Activated CD8-positive, alpha-beta memory T cell treated with anti-CD3 and anti-CD28 coated beads for 24 hours (primary cell): ENCODE measurements at places on chromosomes 16 and 17.

- no peak for DNase-seq
Observed at GRCh38 chr16:12208341-12209035, 232.0 kb downstream of the SNX29 start.

GRCh38 chr17:35510052-35510451, 27.4 kb downstream of the SLFN12L start:
- no peak for DNase-seq

GRCh38 chr16:69893106-69893505, 58.0 kb upstream of the CLEC18A start:
- no peak for DNase-seq

DNA sequence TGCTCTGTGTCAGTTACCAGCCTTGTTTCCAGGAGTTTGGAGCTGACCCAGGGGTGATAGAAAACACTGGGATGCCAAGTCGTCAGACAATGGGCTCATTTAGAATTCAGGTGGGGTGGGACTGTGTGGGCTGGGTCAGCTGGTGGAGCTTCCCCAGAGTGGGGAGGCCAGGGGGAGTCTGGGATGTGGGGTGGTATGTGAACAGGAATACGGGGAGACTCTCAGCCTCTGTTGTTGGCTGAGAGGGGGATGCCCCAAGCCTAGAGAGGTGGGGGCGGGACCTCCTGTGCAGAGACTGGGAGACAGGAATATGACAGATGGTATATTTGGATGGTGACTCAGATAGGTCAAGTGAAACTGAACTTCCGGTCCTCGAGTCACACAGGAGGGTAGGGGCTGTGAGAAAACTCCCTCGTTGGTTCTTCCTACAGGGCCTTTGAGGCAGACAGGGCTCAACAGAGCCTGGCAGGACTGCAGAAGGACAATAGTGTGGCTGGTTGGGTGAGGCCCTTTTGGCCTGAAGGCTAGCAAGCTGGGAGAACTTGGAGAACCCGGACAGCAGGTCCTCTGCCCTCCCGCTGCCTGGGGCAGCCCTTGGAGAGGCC, 23.7 kb downstream of the CDH1 start:
- no peak for DNase-seq

GRCh38 chr16:70738083-70738977, 52.5 kb upstream of the MTSS2 start:
- peak; percentile 69 for DNase-seq

DNA sequence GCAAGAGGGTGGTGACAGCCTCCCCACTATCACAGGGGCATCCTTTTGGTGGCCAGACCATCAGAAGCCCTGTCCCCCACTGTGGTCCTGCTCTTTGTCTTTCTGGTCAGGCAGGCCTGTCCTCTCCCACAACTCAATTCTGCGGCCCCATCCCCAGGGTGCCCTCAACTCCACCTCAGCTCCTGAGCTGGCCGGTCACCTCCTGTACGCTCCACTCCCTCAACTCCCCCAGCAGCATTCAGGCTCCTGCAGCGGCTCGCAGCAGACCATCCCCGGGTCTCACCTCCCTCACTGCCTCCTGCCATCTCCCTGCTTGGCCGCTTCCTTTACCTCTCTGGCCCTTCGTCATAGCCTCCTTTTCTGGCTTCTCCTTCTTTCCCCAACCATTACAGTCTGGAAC, 43.4 kb upstream of the MTSS2 start:
- no peak for DNase-seq

DNA sequence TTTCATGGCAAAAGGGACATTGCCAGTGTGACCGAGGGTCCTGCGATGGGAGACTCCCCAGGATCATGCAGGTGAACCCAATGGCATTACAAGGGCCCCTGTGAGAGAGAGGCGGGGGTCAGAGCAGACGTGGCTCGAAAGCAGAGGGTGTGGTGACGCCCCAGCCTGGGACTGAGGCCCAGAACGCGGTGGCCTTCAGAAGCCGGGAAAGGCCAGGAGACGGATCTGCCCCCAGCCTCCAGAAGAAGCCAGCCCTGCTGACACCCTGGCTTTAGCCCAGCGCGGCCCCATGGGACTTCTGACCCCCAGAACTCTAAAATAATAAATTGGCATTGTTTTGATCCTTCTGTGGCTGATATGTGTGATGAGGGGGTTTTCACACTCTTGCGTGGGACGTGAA, 17.4 kb upstream of the ENPP7 start:
- DNase-seq = no peak

DNA sequence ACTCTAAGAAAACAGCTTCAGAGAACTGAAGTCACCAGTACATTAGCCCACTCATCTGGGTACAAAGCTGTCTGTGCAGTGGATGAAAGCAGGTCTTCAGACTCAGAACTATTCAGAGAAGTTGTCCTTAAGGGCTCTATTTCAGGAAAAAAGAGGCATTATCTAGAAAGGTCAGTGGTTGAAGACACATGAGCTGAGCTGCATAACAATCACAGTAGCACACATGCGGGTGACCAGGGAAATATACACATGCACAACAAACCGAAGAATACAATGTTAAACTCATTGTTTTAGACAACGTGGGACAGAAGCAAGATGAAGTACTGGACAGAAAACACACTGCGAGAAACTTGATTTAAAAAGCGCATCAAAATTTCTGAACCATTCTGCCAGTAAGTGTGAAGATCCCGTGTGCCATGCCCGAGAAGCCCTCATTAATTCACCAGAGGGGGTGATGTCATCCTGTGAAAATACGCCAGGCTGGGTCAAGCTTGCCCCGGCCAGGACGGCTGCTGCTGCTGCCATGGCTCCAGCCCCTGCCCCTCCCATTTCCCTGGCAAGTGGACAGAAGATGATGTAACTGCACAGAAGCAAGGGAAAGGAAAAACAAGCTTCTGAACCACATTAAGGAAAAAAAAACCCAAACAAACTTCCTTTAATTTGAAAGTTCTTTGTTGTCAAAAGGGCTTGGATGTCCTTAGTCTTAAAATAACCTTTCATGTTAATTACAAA, 10.1 kb downstream of the DYNC1LI2 start:
- DNase-seq = no peak

- no peak for DNase-seq
Observed at GRCh38 chr17:74134991-74135390, 68.5 kb upstream of the RPL38 start.

GRCh38 chr16:57381791-57382534, 9.7 kb downstream of the CX3CL1 start:
- no peak for DNase-seq

- no peak for DNase-seq
Observed at GRCh38 chr17:62187681-62188080, 122.6 kb upstream of the MED13 start.

DNA sequence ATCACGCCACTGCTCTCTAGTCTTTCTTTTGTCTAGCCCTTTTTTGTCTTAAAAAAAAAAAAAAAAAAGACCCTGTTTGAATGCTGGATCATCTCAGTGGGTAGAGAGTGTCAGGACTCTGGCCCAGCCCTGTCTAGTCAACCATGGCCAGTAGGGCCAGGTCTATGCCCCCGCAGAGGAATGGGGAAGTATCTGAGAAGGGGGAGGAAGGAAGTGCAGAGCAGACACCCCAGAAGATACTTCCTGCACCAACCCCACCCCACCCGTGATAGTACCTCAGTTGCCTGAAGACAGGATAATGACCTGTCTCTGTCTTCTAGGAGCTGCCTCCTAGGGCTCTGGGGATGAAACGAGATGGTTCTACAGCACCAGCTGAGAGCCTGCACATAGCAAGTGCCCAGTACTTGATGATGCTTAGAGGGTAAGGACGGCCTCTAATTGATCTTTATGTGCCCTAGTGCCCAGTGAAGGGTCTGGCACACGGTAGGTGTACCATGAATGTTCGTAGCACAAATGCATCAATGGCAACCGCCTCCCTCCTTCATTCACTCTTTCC, 55.4 kb downstream of the ABAT start:
- DNase-seq = no peak

DNA sequence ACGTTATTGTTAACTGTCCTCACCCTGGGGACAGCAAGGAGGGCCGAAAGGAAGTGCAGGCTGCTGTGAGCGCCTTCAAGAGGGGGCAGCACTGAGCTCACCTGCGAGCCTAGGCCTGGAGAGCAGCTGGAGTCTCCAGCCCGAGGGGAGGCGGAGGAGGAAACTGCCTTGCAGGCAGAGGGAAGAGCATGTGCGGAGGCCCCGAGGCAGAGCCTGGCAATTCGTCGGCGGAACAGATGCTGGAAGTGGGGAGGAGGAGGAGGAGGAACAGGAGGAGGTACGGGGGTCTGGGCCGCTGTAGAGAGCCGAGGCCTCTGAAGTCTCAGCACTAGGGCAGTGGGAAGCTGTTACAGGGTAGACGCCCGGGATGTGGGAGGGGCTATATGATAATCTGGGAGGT, 49.6 kb upstream of the PLCG2 start:
- DNase-seq = no peak

GRCh38 chr16:66525396-66526180, 24.3 kb downstream of the TK2 start:
- DNase-seq = no peak

GRCh38 chr16:30786115-30786935, 680 bp downstream of the ZNF629 start:
- no peak for DNase-seq

- DNase-seq = no peak
Observed at GRCh38 chr17:55629995-55630394, 92.7 kb downstream of the TMEM100 start.

DNA sequence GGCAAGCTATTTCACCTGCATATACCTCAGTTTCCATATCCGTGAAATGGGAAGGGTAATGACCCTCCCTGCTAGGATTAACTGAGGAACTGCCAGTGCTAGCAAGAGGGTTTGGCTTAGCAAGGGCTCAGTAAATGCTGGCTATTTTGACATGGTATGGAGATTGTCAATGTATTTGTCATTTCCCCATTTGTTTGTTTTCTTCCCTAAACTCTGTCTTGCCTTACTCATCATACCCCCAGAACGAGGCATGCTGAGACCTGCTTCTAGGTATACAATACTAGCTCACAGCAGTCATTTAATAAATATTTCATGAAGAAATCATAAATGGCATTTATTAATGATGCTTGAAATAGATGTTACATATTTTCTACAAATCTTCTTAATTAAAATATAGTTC, 124.0 kb downstream of the DYNLRB2 start:
- no peak for DNase-seq

DNA sequence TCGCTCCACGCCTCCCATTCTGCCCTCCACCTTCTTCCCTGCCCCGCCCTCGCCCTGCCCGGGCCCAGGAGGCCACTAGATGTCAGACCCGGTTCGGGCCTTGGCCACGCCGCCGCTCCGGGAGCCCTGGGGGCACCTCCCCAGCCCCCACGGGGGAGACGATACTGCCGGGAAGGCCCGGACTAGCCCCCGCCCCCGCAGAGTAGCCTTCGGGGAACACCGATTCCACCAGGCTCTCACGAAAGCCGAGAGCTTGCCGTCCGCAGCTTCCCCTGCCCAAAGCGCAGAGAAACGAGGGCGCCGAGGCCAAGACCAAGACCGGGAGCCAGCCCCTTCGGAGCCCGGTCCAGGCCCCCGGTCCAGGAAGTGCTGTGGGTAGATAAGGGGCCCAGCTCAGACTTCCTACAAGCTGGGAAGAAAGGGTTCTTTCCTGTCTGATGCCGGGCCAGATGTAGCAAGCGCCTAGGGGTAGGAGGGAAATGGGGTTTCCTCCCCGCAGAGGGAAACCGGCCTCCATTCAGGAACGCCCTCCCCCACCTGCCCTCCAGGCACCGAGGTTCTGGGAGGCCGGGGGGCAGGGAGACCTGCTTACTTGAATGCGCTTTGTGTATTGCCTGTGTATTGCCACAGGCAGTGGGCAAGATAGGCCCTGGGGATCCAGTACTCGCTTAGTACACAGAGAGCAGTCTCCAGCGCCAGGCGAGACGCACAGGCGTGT, 806 bp upstream of the CYB561 start:
- DNase-seq = peak; percentile 87

DNA sequence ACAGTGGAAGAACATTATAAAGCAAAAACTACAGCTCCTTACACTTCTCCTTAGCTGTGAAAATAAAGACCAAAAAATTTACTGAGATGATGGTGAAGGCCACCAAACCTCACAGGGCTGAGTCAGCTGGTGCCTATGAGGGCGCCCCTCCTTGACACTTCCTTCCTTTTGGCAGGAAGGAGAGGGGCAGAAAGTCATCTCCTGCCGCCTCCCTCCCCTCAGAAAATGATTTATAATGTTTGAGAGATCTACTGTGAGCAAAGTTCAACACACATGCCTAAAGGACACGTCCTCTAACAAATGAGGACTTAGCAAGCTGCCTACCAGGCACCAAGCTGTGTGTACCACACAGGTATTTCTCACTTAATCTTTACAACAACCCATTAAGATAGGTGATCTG, 245.7 kb downstream of the PRKCA start:
- no peak for DNase-seq

GRCh38 chr17:63442549-63443035, 3.5 kb downstream of the CYB561 start:
- no peak for DNase-seq

DNA sequence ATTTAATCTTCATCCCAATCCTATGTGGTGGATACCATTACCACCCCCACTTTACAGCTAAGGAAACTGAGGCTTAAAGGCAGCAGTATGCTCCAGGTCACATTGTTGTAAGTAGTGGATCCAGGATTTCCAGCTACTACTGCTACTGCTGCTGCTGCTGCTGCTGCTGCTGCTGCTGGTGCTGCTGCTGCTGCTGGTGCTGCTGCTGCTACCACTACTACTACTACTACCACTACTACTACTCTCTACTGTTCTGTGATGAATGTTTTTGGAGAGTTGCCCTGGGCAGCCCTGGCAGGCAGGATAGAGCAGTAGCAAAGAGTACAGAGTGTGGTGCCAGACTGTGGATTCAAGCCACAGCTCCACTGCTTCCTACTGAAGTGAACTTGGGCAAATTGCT, 49.3 kb upstream of the SLC12A3 start:
- DNase-seq = no peak

GRCh38 chr16:68719993-68720489, 17.1 kb upstream of the CDH1 start:
- no peak for DNase-seq

GRCh38 chr16:54977211-54977610, 46.5 kb downstream of the IRX5 start:
- no peak for DNase-seq

GRCh38 chr16:57675741-57676551, 7.8 kb downstream of the ADGRG3 start:
- no peak for DNase-seq

GRCh38 chr16:69443927-69444631, 19.7 kb downstream of the CYB5B start:
- DNase-seq = no peak

GRCh38 chr17:16917671-16918394, 54.1 kb downstream of the TNFRSF13B start:
- DNase-seq = peak; percentile 33

- DNase-seq = no peak
Observed at GRCh38 chr16:84507011-84507982, 2.8 kb upstream of the MEAK7 start.

DNA sequence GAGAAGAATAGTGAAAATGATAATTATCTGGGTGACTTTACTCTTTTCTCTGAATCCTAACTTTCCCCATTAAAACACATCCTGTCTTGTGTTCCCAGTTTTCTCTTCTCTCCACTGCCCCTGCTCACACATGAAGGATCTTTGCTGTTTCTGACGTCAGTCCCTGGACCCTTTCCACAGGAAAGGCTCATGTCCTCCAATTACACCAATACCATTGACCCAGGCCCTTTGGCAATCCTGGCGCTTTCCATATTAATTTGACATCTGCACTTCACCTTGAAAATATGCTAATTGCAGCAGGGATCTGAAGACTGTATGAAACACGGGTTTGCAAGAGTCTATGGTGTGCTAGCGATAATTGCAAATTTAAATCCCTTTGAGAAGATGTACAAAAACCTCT, 170.2 kb upstream of the GOT2 start:
- DNase-seq = no peak
